ENCODE measurements at places on chromosomes 4 and X. TPM values are rescaled to one million over a fixed set of nuclear protein-coding genes. Genes with fewer than 3 reads are reported as not detected.

DNA sequence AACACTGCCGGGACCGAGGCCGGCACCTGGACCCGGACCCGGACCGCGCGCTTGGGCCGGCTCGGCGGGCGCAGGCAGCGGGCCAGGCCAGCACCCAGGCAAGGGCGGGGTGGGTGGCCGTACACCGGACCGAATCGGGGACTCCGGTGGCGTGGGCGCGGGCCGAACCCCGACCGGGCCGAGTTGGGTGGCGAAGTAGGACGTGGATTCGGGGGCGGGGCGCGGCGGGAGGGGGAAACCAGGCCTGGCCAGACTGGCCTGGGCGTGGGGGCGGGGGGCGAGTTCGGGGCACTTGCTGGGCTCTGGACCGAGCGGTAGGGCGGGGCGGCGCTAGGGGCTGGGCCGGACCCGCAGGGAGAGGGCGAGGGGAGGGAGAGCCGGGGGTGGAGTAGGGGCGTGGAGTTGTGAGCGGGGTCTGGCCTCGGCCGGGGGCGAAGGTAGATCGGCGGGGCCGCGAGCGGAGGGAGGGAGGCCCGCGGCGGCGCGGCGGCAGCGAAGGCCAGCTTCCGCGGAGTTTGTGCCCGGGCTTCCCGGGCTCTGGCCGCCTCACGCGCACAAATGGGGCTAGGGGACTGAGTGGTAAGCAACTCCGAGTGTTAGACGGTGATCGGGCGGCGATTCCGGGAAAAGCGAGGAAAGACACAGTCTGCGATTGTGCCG is 1.8 kb upstream of the BCORL1 start:
- DNase-seq: peak; percentile 34

GRCh38 chrX:107978707-107979307 is 3.4 kb downstream of the TEX13B start:
- DNase-seq: no peak

The NDUFB11 gene
- 93.5 TPM for total RNA-seq

DNA sequence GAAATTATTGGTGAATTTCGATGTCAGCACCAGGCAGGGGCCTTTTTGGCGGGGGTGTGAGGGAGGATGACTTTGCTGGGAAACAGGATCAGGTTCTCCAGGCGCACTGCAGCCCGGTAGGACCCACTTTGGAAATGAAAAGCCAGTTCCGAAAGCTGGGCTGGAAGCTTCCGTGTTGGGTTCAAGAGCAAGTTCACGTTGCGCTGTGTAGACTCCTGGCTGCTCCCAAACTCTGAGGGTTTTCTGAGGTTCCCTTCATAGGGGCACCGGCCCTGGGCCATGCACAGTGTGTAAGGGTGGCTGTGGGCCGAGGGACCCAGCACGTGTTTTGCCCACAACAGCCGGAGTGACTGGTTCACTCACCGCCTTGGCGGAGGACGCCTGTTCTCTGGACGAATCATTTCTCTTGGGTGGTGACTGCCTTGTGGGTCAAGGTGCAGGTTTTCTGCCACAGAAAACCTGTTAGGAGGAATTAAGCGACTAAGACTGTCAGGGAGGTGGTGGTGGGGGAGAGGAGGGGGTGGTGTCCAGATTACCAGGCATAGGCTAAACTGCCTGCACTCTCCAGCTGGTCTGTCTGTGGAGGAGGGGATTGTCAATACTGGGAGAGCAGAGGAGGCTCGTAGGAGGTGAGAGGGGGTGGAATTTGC is 8.0 kb downstream of the SHOX start:
- no peak for DNase-seq

The NAP1L5 gene
- 4.8 TPM for total RNA-seq

DNA sequence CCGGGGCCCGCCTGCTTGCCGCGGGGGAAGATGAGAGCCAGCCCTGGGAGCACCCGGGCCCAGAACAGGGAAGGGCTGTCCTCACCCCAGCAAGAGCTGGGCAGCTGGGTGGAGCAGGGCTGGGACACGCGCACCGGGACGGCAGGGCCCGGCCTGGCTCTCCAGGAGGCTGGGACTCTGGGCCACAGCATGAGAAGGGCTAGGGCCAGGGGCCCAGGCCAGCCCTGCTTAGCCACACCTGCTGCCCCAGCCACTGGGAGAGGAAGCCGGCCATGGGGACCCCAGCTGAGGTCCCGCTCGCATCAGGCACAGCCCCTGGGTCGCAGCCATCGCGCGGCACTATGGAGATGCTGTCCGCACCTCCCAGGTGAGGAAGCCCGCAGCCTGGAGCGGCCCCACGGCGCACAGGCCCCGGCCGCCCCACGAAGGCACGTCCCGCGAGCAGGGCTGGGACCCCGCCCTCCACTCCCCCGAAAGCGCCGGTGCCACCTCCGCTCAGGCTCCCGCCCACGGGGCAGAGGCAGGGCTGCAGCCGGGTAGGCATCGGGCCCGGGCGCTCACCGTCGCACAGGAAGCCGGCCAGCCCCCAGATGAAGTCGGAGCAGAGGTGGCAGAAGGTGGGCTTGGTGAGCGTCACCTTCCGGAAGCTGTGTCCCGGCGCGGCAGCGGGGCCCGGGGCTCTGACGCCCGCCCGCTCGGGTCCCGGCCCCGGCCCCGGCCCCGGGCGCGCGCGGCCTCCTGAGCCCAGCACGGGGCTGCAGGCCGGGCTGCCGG is 531 bp downstream of the DGKQ start:
- peak; percentile 60 for DNase-seq

DNA sequence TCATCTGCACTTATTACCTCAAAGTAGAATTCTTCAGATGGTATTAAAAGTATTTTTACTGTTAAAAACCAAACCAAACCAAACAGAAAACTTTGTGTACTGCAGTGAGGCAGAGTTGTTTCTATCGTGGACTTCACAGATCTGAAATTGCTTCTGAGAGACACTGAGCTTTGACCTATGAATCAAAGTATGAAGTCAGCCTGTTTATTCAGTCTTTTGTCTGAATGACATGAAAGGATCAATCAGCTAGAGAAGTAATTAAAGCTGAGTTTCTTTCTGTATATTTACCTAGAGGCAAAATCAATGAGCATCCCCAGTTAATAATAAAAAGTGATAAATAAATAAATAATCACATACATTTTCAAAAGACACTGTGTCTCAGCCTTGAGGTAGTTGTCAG is 2121.0 kb downstream of the PCDH7 start:
- DNase-seq: no peak

DNA sequence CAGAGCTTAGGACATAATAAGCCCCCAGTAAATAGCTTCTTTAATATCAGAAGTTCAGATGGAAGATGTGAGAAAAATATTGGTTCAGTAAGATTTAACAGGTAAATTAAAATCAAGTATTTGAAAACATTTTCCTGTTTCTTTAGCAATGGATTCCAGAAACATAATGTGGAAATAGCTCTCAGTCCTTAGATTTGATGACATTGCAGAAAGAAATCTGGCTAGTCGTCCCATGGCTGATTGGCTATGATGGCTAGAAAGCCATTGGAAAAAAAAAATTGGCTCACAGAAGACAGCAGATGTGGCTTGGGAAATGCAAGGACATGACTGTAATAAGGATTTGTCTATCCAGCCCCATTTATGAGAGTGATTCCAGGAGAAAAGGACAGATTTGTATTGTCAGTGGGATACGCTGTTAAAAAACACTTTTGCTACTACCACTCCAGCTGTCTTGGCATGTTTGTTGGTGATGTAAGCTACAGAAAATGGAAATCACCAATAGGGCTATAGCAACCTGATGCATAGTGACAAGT is 78.3 kb downstream of the AR start:
- no peak for DNase-seq

GRCh38 chr4:107800706-107801105 is 24.0 kb upstream of the SGMS2 start:
- DNase-seq: no peak

DNA sequence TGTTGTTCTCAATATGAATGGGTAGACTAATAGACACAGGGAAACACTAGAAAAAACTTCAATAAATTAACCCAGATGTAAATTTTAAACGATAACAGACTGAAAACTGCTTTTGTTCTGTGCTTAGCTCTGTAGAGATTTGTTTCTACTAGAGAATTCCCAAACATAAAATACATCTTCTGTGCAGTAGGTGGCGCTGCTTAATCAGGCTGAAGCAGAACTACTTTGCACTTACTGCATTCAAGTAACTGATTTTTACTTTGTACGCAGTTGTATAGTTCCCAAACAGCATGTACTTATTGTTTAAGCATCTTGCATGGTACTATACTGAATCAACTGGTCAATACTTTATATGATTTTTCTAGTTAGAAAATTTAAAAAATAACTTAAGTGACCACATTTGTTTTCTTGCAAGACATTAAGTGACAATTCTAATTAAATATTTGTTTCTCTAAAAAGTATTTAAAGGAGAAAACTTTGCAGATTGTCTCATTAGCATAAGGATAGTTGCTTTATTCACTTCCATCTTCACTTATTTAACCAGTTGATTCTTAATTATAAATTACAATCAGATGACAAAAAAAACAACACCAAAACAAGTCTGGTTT is 490.6 kb downstream of the IL15 start:
- DNase-seq: peak; percentile 37

The ARSH gene
- total RNA-seq: not detected

The RTL5 gene
- total RNA-seq: 1.0 TPM

GRCh38 chr4:78297116-78297800 is 240.1 kb downstream of the FRAS1 start:
- DNase-seq: no peak

The KCTD8 gene
- total RNA-seq: not detected

GRCh38 chr4:120709991-120710390 is 212.5 kb downstream of the PRDM5 start:
- DNase-seq: no peak

The IQSEC2 gene
- total RNA-seq: 0.29 TPM

- DNase-seq: no peak
Observed at GRCh38 chr4:54498661-54499111, 159.1 kb upstream of the KIT start.

GRCh38 chr4:94570558-94570957 is 118.8 kb downstream of the PDLIM5 start:
- DNase-seq: no peak

- DNase-seq: no peak
Observed at GRCh38 chr4:120481756-120482155, 415.1 kb upstream of the MAD2L1 start.

The CA5B gene
- 8.8 TPM for total RNA-seq

- no peak for DNase-seq
Observed at GRCh38 chrX:13009273-13009672, 34.4 kb downstream of the TMSB4X start.

- no peak for DNase-seq
Observed at GRCh38 chr4:87555773-87556619, 26.8 kb upstream of the SPARCL1 start.

DNA sequence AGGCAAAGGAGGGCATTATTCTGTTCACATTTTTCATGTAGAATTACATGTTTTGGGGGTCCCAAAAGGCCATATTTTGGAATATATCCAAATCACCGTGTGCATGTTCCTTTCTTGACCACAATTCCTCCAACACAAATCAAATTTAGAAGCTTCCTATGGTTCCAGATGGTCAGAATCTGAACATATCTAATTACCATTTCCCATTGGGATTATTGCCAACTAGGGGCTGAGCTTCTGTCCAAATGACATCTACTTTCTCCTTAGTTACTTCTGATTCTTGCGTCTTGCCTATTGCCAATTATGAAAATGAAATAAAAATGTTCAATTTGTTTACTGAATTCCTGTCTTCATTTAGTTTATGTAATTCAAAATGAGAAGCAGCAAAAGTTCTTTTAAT is 163.7 kb downstream of the CPE start:
- DNase-seq: no peak

GRCh38 chrX:137194164-137194563 is 160.4 kb upstream of the GPR101 start:
- no peak for DNase-seq

The DGAT2L6 gene
- not detected for total RNA-seq

- DNase-seq: no peak
Observed at GRCh38 chr4:54588404-54588803, 69.4 kb upstream of the KIT start.

- no peak for DNase-seq
Observed at GRCh38 chr4:170794525-170794924, 704.8 kb upstream of the AADAT start.

The GABRA4 gene
- not detected for total RNA-seq

DNA sequence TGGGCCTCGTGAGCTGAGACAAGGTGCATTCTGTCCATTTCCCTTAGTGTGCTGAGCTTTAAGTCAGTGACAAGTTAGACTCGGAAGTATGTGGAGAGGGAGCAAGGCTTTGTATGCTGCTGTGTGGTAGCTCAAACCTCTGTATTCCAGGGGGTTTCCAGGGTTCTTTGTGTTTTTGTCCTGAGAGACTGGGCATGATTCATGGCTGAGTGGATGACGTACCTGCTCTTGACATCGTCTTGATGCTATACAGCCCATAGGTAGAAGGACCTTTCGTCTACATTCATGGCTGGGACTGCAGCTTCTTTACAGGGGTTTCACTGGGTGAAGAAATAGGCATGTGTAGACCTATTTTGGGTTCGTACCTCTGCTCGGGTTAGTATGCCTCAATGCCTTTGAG is 162.7 kb upstream of the WDR1 start:
- no peak for DNase-seq

GRCh38 chr4:73194064-73194463 is 64.5 kb downstream of the ANKRD17 start:
- DNase-seq: no peak

The STATH gene
- not detected for total RNA-seq

- no peak for DNase-seq
Observed at GRCh38 chr4:27152703-27153102, 292.1 kb downstream of the STIM2 start.

The LGI2 gene
- not detected for total RNA-seq

DNA sequence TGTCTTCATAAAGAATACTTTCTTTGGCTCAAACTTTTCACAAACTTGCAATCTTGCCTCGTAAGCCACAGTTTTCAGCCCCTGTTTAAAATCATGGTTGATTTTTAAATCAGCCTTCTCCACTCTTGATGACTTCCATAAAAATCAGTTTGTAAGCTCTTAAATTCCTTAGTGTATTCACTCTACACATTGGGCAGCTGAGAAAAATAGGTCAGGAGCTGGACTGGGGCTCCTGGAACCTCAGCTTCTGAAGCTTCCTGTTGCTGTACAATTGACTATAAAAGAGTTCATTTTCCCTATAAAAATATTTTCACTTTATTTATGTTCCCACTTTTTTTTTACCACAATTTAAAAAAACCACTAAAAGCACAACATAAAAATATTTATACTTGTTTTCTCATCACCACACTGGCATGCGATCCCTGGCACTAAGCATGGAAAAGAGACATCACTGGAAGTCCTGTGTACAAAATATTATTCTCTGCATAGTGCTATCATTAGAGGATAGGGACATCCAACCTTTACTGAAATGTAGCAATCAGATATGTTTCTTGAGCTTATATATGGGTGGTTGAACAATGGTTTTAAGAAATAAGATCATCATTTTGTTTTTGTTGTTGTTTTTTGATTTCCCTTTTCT is 345.7 kb downstream of the FBXO8 start:
- DNase-seq: no peak

DNA sequence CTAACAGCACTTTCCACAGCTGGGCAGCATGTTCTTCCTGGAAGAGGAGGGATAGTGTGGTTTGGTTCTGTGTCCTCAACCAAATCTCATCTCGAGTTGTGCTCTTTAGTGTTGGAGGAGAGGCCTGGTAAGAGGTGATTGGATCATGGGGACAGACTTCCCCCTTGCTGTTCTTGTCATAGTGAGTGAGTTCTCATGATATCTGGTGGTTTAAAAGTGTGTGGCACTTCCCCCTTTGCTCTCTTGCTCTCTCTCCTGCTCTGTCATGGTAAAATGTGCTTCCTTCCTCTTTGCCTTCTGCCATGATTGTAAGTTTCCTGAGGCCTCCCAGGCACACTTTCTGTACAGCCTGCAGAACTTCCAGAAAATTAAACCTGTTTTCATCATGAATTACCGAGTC is 133.7 kb upstream of the NDP start:
- no peak for DNase-seq

The UCHL1 gene
- total RNA-seq: 0.75 TPM

GRCh38 chr4:101191302-101192098 is 155.8 kb downstream of the PPP3CA start:
- DNase-seq: no peak
